ENCODE measurements at places on chromosomes 2 and 18. TPM values are rescaled to one million over a fixed set of nuclear protein-coding genes. Genes with fewer than 3 reads are reported as not detected.

Gene RNU2-63P
- not detected for polyA plus RNA-seq

Gene PNPT1
- polyA plus RNA-seq, result 20.4 TPM

Gene ZC3H8
- polyA plus RNA-seq, result 9.2 TPM

Gene KLHL41
- 3,087 TPM for polyA plus RNA-seq

Gene SERPINB11
- polyA plus RNA-seq, result not detected

Gene VPS54
- 19.8 TPM for polyA plus RNA-seq

Gene C2orf92
- 6.9 TPM for polyA plus RNA-seq

Gene GREB1
- polyA plus RNA-seq, result 22.3 TPM

Gene CCL20
- 5.8 TPM for polyA plus RNA-seq

Gene LOXHD1
- polyA plus RNA-seq, result 1.4 TPM

Gene RGPD5
- 38.8 TPM for polyA plus RNA-seq

Gene UPP2
- polyA plus RNA-seq, result not detected

Gene IL36B
- not detected for polyA plus RNA-seq

Gene GPR45
- polyA plus RNA-seq, result not detected

Gene RFTN2
- 14.4 TPM for polyA plus RNA-seq

Gene HOXD10
- 0.30 TPM for polyA plus RNA-seq

Gene SP140
- 0.38 TPM for polyA plus RNA-seq

Gene PRKAG3
- 16.5 TPM for polyA plus RNA-seq

Data from muscle of back (tissue), 13 donors.